ENCODE measurements at places on chromosomes 6 and 20. TPM values are rescaled to one million over a fixed set of nuclear protein-coding genes. Genes with fewer than 3 reads are reported as not detected.
A peak's percentile ranks its signal among the peaks of the same experiment; 100 is the strongest.

The HLA-B gene
- 27.2 TPM for polyA plus RNA-seq

The PHF10 gene
- polyA plus RNA-seq: 31.5 TPM

DNA sequence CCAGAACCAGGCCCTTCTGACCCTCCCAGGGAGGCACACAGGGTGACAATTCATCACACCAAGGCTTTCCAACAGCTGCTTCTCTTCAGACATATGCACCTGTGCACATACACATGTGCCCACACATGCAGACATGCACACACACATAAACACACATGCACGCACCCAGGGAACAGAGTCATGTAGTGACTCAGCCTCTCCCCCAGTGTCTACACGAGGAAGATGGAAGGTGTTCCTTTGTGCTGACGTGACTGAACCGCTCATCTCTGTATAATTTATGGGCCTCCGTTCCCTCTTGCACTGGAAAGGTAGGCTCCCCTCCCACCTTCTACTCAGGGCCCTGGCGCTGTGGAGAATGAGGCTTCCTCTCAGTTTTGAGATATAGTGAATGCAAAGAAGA, 23.8 kb upstream of the PLEKHG1 start:
- no peak for DNase-seq

The LY86 gene
- polyA plus RNA-seq: not detected

DNA sequence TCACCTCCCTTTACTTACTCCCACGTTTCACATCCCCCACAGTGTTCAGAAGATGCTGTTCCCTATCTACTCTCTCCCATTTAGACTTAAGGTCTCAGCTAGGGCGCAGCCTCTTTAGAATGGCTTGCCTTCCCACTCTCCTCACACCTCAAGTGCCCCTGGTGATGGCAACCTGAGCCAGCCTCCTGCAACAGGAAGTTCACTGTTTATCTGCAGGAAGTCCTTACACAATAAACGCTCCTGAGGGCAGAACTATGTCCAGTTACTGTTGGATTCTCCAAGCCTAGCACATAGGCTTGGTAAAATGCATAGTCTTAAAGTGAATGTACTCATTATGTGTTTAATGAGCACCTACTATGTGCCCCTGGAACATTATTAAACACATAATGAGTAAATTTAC, 21.9 kb upstream of the RAB22A start:
- peak; percentile 24 for DNase-seq

GRCh38 chr6:82362878-82363427, 664 bp upstream of the TPBG start:
- DNase-seq: no peak

The COL11A2 gene
- 59.6 TPM for polyA plus RNA-seq

GRCh38 chr6:19851241-19852089, 14.3 kb downstream of the ID4 start:
- DNase-seq: peak; percentile 81

GRCh38 chr6:69866351-69866769, at the start of gene COL19A1:
COL19A1 (plus strand) TSS chr6:69866556; CDS start chr6:69879568, 13,012 bp downstream.
- peak; percentile 51 for DNase-seq

- no peak for DNase-seq
Observed at GRCh38 chr6:33273924-33274902, 2.3 kb downstream of the RPS18 start.

The NMBR gene
- polyA plus RNA-seq: not detected

GRCh38 chr6:364609-365540, 26.7 kb upstream of the IRF4 start:
- DNase-seq: no peak

All from cardiac muscle cell (in vitro differentiated cells and primary cell).